Uterus (tissue), 4 donors: ENCODE measurements at places on chromosomes 5 and 9. TPM values are rescaled to one million over a fixed set of nuclear protein-coding genes. Genes with fewer than 3 reads are reported as not detected.

GRCh38 chr5:145793574-145793973 is 41.6 kb downstream of the PRELID2 start:
- H3K4me3 ChIP-seq = no peak overlapping the region
- no peaks in the 10 kb centered on the region for H3K36me3 ChIP-seq
- no peaks in the 10 kb centered on the region for H3K4me1 ChIP-seq
- H3K27me3 ChIP-seq = no peaks in the 10 kb centered on the region
- no peak for DNase-seq
- H3K27ac ChIP-seq = no peak overlapping the region

DNA sequence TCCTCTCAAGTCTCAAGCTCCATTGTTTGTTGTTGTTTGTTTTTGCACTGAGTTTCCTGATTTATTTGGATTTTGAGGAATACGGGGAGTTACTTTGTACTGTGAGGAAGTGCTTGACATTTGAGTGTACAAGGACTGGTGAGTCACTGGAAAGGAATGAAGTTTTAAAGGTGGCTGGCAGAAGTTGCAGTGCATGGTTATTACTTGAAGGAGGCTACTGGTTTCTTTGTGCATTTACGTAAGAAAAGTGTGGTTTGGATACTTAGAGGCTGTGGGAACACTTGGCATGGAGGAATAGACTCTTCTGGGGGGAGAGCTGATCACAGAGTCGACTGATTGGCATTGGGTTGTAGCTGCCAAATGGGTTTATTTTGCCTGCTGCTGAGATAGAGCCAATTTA is 919.0 kb downstream of the TAF11L14 start:
- H3K36me3 ChIP-seq = no peaks in the 10 kb centered on the region
- no peak overlapping the region for H3K4me3 ChIP-seq
- H3K27me3 ChIP-seq = no peaks in the 10 kb centered on the region

DNA sequence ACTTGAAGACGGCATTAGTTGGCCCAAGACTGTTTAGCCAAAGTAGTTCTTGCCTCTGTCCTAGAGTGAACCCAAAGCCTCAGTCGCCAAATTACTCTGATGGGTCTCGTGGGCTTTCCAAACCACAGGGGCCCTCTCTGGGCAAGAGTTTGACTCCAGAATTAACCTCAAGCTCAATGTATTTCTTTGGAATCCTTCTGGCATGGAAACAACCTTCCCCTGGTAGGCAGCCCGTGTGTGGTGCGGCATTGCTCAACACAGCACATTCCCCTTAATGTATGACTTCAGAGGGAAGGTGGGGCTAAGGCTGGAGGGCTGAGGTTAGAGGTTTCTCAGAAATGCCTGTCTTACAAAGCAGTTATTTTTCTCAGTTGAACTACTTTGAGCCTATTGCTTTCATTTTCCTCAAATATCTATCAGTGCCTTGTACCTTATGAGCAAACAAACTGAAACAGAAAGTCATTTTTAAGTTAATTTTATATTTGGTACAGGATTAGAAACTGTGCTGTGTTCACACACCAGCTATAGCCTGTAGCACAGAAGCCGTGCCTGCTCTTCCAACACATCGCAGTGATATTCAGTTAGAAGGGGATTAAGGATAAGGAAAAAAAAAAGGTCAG is 123.9 kb upstream of the HAPLN1 start:
- no peaks in the 10 kb centered on the region for H3K27me3 ChIP-seq
- no peak for DNase-seq

Gene LCN9
- not detected for total RNA-seq

- no peaks in the 10 kb centered on the region for H3K36me3 ChIP-seq
- H3K4me3 ChIP-seq = no peak overlapping the region
- no peak overlapping the region for H3K27ac ChIP-seq
- H3K27me3 ChIP-seq = no peaks in the 10 kb centered on the region
- DNase-seq = no peak
Measured at GRCh38 chr5:135323701-135324132, 75.3 kb downstream of the MACROH2A1 start.

DNA sequence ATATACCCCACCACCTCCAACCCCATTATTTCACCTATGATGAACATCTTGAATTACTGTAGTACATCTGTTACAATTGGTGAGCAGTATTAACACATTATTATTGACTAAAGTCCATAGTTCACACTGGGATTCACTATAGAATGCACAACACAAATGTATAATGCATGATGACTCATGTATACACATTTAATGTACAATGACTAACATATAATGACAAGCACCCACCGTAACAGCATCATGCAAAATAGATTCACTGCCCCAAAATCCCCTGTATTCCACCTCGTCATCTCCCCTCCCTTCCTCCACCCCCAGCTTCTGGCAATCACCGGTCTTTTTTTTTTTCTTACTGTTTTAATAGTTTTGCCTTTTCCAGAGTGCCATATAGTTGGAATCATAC is 47.1 kb upstream of the NEK6 start:
- no peaks in the 10 kb centered on the region for H3K36me3 ChIP-seq
- H3K4me3 ChIP-seq = no peak overlapping the region
- no peak for DNase-seq

DNA sequence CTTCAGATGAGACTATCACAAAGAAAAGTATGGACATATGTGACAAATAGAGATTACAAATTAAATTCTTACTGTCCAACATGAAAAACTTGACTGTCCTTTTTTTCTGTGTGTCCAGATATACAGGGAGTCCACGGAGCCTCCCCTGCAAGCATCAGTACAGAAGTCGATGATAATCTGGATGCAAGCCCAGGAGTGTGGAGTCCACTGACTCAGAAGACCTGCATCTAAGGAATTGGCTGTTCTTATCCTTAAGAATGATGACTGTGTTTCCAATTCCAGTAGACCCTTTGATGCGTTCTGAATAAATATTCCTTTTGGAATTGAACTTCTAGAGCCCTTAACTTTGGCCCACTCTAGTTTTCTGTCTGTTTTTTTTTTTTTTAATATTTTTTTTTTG is 56.7 kb upstream of the TAF11L2 start:
- H3K27me3 ChIP-seq = no peaks in the 10 kb centered on the region
- no peak for DNase-seq
- H3K4me1 ChIP-seq = no peaks in the 10 kb centered on the region

Gene SGCD
- 3.4 TPM for total RNA-seq
